ENCODE measurements at places on chromosomes 1 and 21.

GRCh38 chr1:69738458-69739250 lies 170.9 kb downstream of the LRRC7 start:
- DNase-seq: no peak

GRCh38 chr21:32096411-32096810 lies 182.4 kb downstream of the MIS18A start:
- DNase-seq: no peak

- DNase-seq: no peak
These were observed 28.2 kb downstream of the SLC30A10 start for GRCh38 chr1:219900201-219900600.

GRCh38 chr1:177873238-177873637 lies 96.6 kb downstream of the SEC16B start:
- DNase-seq: no peak

- DNase-seq: no peak
These were observed 28.5 kb upstream of the EEIG2 start for GRCh38 chr1:108531444-108531843.

GRCh38 chr1:175099916-175100315 lies 32.3 kb downstream of the TNN start:
- DNase-seq: no peak

DNA sequence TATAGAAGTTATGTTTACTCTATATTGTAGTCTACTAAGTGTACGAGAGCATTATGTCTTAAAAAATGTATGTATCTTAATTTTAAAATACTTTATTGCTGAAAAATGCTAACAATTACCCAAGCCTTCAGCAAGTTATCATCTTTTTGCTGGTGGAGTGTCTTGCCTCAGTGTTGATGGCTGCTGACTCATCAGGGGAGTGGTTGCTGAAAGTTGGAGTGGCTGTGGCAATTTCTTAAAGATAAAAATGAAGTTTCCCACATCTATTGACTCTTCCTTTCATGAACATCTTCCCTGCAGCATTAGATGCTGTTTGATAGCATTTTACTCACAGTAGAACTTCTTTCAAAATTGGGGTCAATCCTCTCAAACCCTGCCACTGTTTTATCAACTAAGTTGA lies 95.8 kb downstream of the CDC7 start:
- DNase-seq: no peak

Measured in stimulated activated CD4-positive, alpha-beta T cell treated with anti-CD3 and anti-CD28 coated beads, TNF-alpha, amount 100 ng/mL, for 24 hours (primary cell).